Choroid plexus epithelial cell (primary cell): ENCODE measurements at places on chromosomes 12 and 14.

DNA sequence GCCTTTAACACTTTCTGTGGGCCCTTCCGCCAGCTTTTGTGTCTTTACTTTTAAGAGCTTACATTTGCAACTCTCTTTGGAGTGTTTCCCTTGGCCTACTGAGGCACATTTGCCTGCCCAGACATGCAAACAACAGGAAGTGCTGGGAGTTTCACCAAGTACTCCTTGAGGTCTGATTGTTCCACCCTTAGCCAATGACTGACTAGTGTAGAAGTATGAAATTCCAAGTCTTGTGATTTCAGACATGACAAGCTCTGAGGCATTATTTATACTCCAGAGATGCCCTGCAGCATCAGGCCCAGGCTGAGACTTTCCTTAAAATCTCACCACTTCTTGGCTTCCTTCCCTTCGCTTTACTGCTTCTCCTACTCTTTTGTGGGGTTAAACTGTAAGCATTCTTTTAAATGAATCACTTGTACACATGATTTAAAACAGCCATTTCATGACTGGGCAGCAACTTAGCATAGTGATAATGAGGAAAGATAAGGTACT, 174.1 kb downstream of the SLC6A15 start:
- peak; percentile 52 for DNase-seq

DNA sequence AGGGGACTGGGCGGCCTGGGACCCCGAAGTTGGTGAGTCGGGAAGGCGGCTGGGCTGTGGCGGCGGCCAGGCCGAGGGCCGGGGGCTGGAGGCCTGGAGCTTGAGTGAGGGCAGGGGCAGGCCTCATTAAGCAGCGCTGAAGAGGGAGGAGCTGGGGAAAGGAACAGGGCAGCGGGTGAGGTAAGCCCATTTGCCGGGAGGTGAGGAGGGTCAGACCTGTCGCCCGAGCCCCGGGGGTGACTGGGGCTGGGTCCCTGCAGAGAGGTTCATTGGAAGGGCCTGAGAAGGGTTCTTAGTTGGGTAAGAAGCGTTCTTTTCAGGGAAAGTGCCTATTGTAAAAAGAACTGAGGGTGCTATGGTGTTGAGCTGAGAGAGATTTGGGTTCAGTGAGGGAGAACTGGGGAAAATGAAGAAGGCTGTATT, 441 bp downstream of the RAB5B start:
- peak; percentile 62 for DNase-seq

DNA sequence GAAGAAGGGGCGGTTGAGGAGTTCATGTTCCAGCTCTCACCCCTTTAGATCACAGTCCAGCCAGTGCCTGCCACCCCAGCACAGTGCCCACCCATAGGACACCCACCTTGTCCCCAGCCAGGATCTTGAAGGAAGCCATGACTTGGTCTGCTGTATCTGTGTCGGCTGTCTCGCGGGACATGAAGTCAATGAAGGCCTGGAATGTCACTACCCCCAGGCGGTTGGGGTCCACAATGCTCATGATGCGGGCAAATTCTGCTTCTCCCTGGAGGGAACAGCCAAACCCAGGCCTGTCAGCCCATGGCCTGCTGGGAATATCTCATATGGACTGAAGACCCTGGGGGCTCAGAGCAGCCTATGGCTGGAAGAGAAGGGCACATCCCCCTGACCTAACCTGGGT, 84.1 kb upstream of the ZFP36L1 start:
- no peak for DNase-seq

- no peak for DNase-seq
Measured at GRCh38 chr14:33949411-33949893, 1.4 kb downstream of the EGLN3 start.

GRCh38 chr12:49967777-49968250, 4.9 kb upstream of the AQP6 start:
- no peak for DNase-seq

- DNase-seq, result peak; percentile 58
Measured at GRCh38 chr12:124665511-124665910, 98.1 kb upstream of the NCOR2 start.

DNA sequence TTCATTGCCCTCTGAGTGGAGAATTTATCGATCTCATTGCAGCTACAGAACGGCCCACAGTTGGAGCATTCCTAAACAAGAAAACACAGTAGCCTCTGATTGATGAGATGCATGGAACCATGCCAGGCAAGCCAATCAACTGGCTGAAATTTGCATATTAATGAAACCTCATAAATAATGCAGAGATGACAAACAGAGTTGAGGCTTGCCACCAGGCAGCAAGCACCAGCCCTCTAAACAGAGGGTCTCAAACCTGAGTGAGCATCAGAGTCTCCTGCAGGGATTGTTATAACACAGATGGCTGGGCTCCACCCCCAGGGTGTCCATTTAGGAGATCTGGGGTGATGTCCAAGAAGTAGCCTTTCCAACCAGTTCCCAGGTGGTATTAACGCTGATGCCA, 60.9 kb upstream of the CMKLR1 start:
- DNase-seq, result no peak

DNA sequence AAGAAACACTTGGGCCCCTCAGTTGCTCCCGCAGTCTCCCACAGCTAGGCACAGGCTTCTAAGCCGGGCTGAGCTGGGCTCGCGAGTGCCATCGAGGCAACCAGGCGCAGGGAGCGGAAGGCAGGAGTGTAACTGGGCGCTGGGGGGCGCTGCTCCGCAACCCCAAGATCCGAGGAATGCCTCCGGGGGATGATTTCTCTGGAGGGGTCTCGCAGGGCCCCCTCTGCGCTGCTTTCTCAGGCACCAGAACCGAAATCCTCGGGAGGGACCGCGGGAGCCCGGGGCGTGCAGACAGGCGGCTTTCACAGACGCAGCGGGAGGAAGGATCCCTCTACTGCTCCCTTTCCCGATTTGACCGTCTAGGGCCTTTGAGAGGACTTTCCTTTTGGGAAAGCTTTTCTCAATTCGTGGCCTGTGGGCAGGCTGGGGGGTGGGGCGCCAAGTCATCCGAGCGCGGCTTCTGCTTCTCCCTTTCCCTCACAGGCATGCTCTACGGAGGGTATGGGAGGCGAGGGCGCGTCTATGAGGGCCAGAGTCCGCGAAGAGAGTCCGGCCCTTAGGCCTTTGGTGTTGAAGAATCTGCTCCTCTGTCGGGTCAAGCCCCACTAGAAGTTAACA, 4.3 kb upstream of the NKX2-1 start:
- DNase-seq, result no peak

- peak; percentile 88 for DNase-seq
Measured at GRCh38 chr12:47188576-47189441, 109.0 kb upstream of the AMIGO2 start.

- DNase-seq, result peak; percentile 61
Measured at GRCh38 chr12:121801595-121802484, 2.0 kb upstream of the SETD1B start.

DNA sequence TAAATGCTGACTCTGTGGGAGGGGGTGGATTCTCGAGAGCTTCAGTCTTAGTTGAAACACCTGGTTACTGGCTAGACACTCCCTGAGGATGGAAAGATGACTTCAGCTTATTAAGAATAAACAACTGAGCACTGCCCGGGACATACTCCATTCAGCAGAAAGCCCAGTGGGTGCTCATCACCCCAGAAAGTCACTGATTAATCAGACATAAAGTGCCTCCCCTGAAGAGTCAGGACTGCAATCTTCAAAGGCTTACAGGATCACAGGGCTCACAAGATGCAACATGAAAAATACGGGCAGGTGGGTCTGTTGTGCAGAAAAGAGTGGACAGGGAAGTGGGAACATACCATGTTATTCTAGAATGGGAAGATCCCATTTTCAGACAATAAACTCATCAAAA, 207.0 kb downstream of the CALM1 start:
- no peak for DNase-seq

GRCh38 chr12:3321881-3322280, 169.1 kb upstream of the PRMT8 start:
- no peak for DNase-seq

GRCh38 chr12:28620281-28620680, 430.0 kb downstream of the CCDC91 start:
- no peak for DNase-seq

GRCh38 chr14:82731526-82731925, 1197.9 kb upstream of the SEL1L start:
- DNase-seq, result no peak

- DNase-seq, result no peak
Measured at GRCh38 chr12:28574746-28575592, 384.7 kb downstream of the CCDC91 start.

DNA sequence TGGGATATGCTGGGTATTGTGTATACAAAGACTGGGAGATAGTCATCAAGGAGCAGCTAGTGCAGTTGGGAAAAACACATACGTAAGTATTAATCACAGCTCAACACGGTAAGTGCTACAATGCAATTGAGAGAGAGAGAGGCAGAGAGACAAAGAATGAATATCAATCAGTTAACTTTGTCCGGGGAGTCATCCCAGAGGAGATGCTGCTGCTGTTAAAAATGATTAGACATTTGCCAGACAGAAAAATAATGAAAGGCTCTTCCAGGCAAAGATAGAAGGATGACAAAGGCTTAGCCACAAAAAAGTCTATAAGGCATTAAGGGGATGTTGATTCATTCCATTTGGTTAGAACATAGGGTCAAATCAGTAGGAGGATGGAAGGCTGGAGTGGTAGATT, 45.1 kb downstream of the AKAP6 start:
- DNase-seq, result peak; percentile 29

DNA sequence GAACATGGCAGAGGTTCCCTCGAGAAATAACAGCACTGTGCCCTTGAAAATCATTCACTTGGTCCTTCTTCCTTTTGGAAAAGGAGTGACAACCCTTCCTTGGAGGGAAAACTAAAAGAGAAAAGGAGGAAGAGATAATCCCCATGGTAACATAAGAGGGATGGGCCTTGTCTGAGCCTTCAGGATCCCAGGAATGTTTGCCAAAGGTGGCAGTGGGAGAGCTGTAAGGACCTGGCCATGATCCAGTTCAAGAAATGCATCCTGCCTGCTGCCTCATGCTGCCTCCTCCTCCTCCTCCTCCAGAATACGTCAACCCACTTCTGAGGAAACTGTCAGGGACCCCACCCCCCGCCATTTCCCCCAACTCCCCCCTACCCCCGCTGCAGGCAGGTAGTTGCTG, 118.8 kb downstream of the KCNK10 start:
- DNase-seq, result no peak
